ENCODE measurements at places on chromosomes 16 and 17.

DNA sequence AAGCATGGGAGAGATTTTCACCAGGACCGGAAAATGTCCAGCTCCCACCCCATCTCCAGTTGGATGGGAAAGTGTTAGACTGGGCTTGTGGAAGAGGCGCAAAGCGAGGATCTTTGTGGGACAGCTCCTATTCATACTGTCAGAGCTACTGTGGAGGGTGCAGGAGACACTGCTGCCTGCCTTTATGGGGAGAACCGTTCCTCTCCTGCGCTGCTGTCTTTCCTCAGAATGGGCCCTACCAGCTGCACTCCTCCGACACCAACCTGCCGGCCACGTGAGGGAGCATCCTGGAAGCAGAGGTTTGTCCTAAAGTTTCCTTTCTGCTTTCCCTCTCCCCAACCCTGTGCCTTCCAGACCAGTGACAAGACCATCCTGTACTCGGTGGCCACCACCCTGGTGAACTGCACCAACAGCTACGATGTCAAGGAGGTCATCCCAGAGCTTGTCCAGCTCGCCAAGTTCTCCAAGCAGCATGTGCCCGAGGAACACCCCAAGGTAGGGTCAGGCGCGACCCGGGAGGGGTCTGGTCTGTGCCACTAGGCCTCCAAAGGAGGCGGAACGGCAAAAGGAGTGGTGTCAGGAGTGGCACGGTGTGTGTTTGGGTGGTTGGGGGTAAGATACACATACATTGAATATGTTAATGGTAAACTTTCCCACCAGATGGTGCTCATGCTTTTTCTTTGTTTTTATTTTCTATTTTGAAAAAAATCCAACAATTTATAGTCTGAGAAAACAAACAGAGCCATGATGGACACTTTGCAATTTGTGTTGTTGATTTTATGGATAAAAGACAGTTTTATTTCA is 23.0 kb downstream of the SLC35G3 start:
- no peak for DNase-seq

- no peak for DNase-seq
Measured at GRCh38 chr17:63365366-63366240, 80.5 kb downstream of the CYB561 start.

GRCh38 chr16:20441191-20441590 is 10.1 kb upstream of the ACSM2A start:
- no peak for DNase-seq

GRCh38 chr16:87960296-87960695 is 9.1 kb downstream of the BANP start:
- no peak for DNase-seq

DNA sequence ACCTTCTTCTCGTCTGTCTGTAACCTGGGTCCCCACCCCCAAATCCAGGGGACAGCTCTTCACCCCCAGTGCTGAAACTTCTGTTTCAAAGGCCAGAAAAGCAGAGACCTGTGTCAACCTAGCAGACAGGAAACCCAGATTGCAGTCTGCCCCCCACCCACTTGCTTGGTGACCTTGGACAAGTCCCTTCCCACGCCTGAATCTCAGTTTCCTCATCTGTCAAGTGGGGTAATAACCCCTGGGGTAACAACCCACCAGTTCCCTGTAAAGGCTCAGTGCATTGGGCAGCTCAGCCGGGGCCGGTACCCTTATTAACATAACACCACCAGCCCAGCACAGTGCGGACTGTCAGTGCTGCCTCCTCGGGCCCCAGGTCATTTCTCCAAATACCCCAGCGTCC is 1.3 kb downstream of the STX1B start:
- no peak for DNase-seq

- no peak for DNase-seq
Measured at GRCh38 chr16:79062336-79062735, 538.2 kb downstream of the MAF start.

DNA sequence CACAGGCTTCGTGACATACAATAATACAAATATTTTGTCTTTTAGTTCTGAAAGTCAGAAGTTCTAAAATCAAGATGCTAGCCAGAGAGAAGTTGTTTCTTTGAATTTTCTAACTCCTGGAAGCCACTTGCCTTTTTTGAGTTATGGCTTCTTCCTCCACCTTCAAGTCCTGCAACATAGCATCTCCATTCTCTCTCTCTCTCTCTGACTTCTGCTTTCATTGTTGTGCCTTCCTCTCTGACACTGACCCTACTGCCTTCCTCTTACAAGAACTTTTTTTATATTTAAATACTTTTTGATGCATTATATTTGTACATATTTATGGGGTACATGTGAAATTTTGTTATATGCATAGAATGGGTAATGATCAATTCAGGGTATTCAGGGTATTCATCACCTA is 205.9 kb downstream of the MAP2K6 start:
- no peak for DNase-seq

DNA sequence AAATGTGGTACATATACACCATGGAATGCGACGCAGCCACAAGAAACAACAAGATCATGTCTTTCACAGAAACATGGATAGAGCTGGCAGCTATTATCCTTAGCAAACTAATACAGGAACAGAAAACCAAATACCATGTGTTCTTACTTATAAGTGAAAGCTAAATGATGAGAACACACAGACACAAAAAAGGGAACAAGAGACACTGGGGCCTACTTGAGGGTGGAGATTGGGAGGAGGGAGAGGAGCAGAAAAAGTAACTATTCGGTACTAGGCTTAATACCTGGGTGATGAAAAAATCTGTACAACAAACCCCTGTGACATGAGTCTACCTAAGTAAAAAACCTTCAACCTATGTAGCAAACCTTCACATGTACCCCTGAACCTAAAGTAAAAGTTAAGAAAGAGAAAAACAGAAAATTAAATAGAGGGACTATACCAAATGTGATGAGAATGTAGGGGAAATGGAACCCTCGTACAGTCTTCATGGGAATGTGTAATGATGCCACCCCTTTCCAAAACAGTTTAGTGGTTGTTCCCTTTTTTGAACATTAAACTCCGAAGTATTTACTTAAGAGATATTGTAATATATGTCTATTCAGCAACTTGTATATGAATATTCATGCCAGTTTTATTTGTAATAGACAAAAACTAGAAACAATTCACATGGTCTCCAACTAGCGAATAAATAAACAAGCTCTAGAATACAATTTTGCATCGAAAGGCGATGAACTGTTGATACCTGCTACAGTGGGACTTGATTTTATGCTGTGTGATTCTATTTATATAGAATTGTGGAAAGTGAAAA is 33.9 kb downstream of the AHSP start:
- DNase-seq = no peak

- no peak for DNase-seq
Measured at GRCh38 chr17:34725008-34725407, 145.6 kb downstream of the TMEM132E start.

GRCh38 chr16:49061137-49061714 is 220.4 kb downstream of the CBLN1 start:
- DNase-seq = no peak

GRCh38 chr17:11538366-11538765 is 59.9 kb upstream of the DNAH9 start:
- DNase-seq = no peak

GRCh38 chr17:79678091-79678735 is 52.5 kb upstream of the ENPP7 start:
- DNase-seq = no peak

DNA sequence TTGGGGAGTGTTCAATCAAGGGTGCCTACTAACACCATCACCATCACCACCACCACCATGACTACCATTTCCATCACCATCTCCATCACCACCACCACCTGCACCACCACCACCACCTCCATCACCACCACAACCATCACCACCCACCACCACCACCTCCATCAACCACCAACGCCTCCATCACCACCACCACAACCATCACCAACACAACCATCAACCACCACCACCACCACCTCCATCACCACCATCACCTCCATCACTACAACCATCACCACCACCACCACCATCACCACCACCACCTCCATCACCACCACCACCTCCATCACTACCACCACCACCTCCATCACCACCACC is 15.7 kb downstream of the MARCHF10 start:
- DNase-seq = no peak

- DNase-seq = no peak
Measured at GRCh38 chr17:49572226-49572625, 3.4 kb upstream of the NXPH3 start.

DNA sequence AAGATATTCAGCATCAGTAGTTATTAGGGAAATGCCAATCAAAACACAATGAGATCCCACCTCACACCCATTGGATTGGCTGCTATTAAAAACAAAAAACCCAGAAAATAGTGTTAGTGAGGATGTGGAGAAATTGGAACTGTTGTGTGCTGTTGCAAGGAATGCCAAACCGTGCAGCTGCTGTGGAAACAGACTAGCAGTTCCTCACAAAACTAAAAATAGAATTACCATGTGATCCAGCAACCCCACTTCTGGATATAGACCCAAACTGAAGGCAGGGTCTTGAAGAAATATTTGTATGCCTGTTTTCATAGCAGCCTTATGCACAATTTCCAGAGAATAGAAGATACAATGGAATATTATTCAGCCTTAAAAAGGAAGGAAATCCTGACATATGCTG is 46.0 kb downstream of the FOXK2 start:
- DNase-seq = no peak

DNA sequence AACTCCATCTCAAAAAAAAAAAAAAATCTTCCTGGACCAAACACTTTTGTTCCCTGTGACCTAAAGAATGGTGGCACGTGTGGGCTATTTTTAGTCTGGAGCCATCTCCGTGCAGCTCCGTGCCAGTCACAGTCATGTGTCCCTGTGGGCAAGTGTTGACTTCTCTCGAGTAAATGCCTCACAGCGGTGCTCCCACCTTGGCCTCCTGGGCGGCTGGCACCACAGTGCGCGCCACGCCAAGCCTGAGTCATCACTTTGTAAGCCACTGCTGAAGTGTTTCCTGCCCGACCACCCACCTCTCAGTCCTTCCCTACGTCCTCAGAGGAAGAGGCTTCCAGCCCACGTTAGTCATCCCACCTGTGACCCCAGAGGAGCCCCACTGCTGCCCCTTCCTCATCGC is 10.9 kb upstream of the HEXD start:
- no peak for DNase-seq

GRCh38 chr16:13036600-13036999 is 135.2 kb downstream of the SHISA9 start:
- DNase-seq = no peak

DNA sequence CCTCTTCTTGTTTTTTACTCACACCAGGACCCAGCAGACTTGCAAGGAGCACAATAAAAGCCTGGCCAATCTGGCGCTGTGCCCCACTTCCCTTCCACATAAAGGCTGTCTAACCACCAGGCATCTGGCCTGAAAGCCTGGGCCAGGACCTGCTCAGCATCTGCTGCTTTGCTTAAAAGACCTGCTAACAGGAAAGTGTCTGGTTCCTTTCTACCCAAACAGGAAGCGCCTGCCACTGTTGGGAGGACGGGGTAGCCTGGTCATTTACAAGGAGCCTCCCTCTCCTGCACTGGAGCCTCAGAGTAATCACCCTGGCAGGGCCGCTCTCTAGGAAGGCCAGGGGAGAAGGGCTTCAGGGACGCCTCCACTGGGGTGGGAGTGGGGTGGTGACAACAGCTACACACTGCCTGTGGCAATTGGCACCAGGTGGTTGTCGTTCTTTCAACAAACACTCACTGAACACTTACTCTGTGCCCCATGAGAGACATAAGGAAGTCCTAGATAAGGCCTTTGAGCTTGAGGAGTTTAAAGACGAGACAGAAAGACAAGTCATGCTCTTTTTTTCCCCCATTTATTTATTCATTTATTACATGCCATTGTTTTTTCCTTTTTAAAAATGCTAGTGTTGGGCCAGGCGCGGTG is 6.3 kb upstream of the MMP28 start:
- no peak for DNase-seq

DNA sequence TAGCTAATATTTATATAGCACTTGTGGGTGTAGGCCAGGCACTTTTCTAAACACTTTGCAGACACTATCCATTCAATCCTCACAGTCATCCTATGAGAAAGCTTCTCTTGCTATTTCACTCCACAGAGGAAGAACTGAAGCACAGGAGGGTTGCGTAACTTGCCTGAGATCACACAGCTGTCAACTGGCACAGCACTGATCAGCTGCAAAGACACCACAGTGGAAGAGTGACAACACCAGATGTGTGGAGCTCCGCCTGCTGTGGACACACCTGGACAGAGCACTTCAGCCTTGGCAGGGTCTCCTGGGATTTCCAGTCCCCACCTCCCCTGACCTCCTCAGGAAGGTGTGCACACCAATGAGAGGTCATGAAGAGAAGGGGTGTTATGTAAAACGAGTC is 13.3 kb upstream of the CNEP1R1 start:
- DNase-seq = no peak

DNA sequence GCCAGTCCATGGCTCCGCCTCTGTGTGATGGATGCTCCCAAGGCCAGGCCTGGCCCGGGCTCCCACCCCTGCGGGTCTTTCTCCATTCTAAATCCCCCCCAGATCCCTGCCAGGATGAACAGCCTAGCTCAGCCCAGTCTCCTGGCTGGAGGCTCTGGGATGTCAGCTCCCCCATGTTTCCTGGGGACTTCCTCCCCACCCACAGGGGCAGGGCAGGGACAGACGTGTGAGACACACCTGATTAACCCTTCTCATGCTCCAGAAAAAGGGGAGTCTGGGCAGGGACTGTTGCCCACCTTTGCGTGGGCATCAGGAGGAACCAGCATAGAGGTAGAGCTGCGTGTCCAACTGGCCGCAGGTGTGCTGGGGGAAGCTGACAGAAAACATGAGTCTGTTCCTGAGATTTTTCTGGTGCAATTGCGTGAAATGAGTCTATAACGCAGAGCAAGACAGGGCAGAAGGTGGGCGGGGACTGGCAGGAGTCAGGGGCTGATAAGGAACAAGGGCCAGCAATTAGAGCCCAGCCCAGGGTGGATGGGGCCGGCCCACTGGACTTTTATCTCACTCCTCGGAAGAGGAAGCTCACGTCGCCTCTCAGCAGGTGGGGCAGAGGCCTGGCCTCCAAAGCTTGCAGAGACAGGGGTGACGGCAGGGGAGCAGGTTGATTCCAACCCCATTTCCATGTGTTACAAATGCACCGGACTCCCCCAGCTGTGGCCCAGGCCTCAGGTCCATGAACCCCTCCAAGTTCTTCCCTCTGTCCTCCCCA is 238.2 kb downstream of the RBFOX3 start:
- no peak for DNase-seq

- no peak for DNase-seq
Measured at GRCh38 chr16:29765167-29766032, 12.7 kb upstream of the ZG16 start.

GRCh38 chr16:69724414-69724873 is 1.9 kb downstream of the NQO1 start:
- no peak for DNase-seq

DNA sequence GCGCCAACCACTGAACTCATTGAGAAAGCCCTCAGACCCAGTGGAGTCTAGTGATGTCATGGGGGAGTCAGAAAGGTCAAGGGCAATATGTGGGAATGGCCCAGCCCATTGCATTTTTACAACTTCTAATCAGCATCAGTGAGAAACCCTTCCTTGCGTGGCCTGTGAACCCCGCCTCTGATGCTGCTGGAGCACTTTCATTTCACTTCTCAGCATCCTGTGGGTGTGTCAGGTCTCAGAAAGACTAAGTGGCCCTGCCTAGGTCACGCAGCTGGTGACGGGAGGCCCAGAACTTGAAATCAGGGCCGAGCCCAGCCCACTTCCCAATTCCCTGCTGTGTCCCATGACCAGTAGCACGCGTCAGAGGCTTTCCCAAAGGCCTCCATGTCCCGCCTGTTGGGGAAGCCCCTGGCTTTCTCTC is 6.1 kb downstream of the DNAI2 start:
- no peak for DNase-seq

Data from D341Med (cell line).